ENCODE measurements at places on chromosomes 16 and 17.

DNA sequence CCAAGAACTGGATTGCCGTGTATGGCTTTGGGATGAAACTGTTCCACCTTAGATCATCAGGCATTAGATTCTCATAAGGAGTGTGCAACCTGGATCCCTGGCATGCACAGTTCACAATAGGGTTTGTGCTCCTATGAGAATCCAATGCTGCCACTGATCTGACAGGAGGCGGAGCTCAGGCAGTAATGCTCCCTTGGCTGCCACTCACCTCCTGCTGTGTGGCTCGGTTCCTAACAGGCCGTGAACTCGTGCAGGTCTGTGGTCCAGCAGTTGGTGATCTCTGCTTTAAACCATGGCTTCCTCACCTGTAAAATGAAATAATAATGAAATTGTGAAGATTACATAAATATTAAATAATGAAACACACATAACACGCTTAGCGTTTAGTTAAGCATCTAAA is 45.5 kb upstream of the FBXO47 start:
- no peak for DNase-seq

- no peak for DNase-seq
These were observed 62.3 kb upstream of the HS3ST2 start for GRCh38 chr16:22751685-22752084.

DNA sequence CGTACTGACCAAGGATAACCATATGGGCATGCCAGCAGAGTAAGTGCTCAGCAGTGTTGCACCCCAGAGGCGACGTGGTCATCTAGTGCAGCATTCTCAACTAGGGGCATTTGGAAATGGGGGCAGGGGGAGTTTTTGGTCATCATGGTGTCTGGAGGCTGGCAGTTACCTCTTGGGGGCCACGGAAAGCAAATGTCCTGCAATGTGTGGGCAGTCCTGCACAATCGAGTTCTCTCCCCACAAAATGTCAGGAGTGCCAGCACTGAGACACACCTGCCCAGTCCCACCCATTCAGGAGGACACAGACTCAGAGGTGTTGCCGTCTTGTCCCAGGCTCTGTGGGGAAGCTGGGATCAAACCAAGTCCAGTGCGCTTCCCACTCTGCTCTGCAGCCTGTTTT is 3.0 kb downstream of the RASL10B start:
- no peak for DNase-seq

DNA sequence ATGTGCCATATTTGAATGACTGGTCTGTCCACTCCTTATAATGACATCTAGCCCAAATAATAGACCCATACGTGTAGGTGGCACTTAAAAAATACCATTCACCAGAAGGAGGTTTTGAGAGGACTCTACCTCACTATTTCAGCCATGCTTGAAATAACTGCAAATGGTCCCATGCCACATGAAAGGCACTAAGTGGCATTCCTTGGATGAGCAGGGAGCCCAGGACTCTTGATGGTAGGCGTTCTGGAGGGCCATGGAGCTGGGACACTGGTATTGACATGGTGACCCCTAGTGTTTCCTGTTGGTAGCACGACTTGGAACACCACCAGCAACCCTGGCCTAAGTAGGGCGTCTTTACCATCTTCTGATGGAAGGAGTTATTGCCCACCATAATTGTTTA is 148.7 kb upstream of the ZFHX3 start:
- DNase-seq: no peak

Measured in CD8-positive, alpha-beta T cell (primary cell).